HCT116 (cell line): ENCODE measurements at places on chromosomes 1 and 21. TPM values are rescaled to one million over a fixed set of nuclear protein-coding genes. Genes with fewer than 3 reads are reported as not detected.

DNA sequence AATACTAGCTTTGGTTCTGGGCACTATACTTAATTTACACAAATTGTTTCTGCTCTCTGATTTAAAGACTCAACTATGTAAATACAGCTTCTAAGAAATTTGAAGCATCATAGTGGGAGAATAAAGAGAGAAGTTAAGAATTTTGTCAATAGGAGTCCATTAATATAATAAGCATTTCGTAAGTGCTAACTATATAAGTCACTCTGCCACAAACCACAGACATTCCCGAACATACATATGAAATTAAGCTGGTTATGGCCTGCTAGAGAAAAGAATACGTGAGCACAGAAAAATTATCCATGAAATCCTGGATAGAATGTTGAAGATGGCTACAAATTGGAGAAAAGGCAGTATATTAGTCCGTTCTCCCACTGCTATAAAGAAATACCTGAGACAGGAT, 526.2 kb downstream of the MRPL39 start:
- DNase-seq: no peak

GRCh38 chr1:91171898-91172297, 150.1 kb upstream of the ZNF644 start:
- no peak for DNase-seq

GRCh38 chr1:97340951-97341350, 579.9 kb downstream of the DPYD start:
- DNase-seq: no peak

- no peak for DNase-seq
Observed at GRCh38 chr1:151611288-151611790, 511 bp upstream of the SNX27 start.

The OR6K3 gene
- not detected for total RNA-seq

DNA sequence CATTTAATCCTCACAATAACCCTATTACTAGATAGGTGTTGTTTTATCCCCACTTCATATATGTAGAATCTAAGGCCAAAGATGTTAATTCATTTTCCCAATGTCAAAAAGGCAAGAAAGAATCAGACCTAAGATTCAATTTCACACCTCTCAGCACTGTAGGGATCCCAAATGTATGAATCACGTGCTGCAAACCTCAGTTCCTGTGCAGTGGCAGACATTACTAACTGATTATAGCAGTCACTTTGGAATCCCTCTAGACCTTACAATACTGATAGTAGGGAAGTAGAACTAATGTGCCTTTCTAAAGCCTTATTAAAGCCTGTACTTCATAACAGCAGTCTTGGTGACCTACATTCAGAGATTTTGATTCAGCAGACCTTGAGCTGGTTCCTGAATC, 2.3 kb downstream of the C1orf87 start:
- DNase-seq: no peak

The PYHIN1 gene
- not detected for total RNA-seq

The NTMT2 gene
- not detected for total RNA-seq

The KIF14 gene
- 21.8 TPM for total RNA-seq

DNA sequence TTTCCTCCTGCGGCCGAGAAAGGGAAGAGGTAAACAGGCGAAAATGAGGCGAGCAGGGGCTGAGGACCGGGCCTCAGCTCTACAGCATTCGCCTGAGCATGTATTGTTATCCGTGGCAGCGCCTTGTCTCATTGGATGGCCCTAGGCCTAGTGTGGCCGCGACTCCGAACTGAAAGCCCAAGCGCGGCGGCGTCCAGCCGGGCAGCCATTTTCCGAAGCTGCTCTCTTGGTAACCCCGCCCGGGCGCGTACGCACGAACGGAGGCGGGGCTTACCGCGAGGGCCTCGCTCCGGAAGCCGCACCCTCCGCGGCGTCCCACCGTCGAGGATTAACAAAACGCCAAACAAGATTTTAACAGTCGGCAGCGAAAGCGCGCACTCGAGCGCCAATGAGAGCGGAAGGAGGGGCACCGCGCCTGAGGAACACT, 797 bp upstream of the USP1 start:
- DNase-seq: no peak

The NHLH1 gene
- total RNA-seq: 0.12 TPM

DNA sequence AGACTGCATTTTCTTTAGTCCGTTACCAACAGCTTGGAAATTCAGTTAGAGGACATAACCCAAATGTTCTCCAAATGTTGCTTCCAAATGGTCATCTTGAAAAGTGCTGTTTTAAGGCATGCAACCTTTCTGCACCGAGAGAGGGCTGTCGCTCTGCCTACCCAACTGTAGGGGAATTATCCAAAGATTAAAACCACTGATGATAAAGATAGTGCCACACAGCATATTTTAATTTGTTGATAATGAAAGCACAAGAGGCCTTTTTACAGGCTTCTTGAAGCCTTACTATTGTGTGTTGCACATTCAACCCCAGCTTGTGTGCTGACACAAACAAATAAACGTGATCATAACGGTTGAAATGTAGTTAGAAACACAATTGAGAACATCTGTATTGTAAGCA, 121.5 kb downstream of the LMO4 start:
- no peak for DNase-seq

The SHISA4 gene
- 15.2 TPM for total RNA-seq

The SH3BGR gene
- 4.8 TPM for total RNA-seq

GRCh38 chr1:23634518-23634839, 57.1 kb upstream of the RPL11 start:
- DNase-seq: no peak

GRCh38 chr1:110890474-110891196, 17.7 kb downstream of the CD53 start:
- no peak for DNase-seq

GRCh38 chr1:81233591-81233990, 567.1 kb upstream of the ADGRL2 start:
- no peak for DNase-seq

The C1QB gene
- total RNA-seq: 0.32 TPM

The TMPRSS15 gene
- total RNA-seq: not detected

- no peak for DNase-seq
Observed at GRCh38 chr1:191953526-191953925, 204.7 kb upstream of the RGS18 start.

The CYP4Z1 gene
- not detected for total RNA-seq

DNA sequence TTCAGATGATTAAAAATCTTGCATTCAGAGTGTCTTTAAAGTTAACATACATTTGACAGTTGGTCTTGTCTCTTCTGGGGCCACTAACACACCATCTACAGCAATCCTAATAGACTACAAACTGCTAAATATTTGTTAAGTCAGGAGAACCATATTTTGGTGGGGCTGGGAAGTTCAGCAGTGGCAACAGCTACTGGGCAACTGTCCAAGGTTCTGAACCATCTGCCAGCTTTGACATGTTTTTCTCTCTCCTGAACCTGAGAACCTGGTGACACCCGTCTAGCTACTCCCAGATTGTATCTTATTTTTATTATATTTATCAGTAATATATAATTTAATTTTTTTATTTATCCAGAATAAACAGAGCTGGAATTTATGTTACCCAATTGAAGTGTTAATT, 199.0 kb upstream of the DPYD start:
- DNase-seq: no peak

The LORICRIN gene
- not detected for total RNA-seq

DNA sequence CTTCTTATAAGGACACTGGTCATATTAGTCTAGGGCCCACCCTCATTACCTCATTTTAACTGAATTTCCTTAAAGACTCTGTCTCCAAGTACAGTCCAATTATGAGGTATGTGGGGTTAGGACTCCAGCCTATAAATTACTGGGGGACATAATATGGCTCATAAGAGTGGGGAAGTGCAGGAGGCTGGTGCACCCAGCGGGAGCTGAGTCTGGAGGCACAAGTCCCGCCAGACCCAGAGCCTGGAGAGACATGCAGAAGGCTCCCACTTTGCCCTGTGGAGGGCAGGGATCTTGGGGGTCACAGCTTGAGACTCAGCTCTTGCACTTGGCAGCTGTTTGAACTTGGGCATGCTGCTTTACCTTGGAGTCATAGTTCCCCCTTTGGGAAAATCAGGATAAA, 250.4 kb downstream of the RHOU start:
- DNase-seq: no peak

DNA sequence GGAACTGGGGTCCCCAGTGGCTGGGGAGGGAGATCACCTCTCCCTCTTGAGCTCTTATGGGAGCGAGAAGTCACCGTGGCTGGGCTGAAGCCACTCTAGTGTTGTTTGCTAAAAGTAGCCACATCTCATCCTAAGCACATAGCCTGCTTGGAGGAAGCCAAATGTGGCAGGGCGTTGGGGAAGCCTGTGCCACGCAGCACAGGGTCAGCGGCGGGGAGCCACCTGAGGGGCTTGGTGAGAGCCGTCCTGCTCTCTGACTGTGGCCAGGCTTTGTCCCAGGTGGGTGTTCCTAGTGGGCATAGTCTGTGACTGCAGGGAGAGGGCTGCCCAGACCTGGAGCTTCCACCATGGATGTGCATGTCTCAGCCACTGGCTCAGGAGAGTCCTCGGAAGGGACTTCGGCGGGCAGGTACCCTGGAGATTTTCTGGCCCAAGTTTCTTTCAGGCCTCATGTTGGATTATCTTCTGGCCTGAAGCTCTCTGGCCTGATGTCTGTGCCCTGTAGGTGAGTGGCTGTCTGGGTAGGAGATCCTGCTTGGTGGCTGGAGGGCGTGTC, 38.9 kb downstream of the MORN1 start:
- DNase-seq: no peak

The COL9A2 gene
- total RNA-seq: 2.4 TPM

DNA sequence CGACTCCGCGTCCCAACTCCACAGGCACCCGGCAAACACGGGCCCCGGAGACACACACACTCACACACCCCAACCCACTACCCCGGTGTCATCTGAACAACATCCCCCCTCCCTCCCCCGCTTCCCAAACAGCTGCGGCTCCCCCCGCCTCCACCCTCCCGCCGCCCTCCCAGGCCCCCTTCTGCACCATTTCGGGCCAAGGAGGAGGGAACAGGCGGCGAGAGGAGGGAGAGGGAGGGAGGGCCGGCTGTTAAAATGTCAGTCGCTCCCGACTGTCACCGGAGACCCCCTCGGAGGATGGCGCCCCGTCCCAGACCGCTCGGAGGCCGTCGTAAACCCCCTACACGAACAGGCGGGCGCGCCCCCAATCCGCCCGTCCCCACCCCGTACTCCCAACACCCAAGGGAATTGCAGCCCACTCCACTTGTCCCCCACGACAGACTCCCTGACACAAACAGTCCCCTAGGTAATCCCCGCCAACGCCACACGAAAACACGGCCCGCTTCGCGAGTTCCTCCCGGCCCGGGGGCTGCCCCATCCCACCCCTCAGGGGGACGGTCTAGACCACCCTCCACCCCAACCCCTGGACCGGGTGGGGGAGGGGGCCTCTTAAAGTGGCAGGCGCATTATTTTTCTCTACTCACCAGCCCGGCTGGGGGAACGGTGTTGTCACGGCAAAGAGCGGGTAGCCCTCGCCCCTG, 583 bp downstream of the MEF2D start:
- DNase-seq: no peak

- no peak for DNase-seq
Observed at GRCh38 chr1:219031809-219032208, 141.9 kb upstream of the LYPLAL1 start.

The SHE gene
- total RNA-seq: not detected

GRCh38 chr21:33451634-33452071, 28.1 kb downstream of the TMEM50B start:
- no peak for DNase-seq

DNA sequence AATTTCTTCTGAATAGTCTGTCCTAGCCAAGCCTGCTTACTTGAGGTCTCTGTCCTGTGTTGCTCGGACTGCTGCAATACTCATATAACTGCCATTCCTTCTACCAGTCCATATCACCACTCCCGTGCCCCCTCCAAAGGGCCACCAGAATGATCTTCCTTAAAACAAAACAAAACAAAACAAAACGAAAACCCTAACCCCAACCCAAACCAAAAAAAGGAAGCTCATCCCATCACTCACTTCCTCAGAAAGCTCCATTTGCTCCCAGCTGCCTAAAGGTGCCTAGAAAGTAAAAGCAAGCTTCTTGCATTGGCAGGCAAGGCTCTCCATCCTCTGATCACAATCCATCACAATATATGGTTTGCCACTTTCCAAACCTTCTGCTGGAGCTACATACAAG, 20.3 kb downstream of the USP24 start:
- DNase-seq: no peak

DNA sequence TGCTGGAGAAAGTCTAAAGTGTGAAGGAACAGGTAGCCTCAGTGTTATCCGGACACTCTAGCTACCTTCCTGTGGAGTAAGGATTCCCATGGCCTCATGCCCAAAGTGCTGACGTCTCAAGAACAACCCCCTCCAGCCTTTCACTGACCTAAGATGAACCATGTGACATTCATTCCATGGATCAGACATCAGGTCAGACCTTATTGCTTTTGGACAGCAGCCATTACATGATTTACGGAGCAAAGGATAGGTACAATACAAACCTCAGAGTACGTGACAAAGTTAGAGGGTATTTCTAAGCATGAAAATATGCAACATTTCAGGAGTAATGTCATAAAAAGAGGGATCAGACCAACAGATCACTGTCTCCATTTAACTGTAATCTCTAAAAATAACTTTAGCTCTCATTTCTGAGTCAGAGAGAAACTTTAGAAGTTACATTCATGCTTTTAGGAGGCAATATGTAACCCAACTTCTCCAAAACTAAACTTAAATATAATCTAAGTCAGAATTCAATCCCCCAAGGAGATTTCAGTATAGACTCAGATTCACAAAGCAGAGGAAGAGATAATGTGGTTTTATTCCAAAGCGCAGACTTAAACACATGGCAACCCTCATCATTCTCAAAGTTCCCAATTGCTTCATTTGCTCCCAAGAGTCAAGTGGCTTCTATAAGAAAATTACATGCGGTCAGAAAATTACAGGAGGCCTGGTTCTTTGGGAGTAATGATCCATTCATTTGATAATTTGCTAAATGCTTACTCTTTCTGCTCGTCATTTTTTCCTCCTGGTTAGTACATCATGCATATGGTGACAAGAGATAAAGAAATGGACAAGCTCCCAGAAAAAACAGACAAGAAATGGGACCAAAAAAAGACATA, 280.4 kb downstream of the SETD4 start:
- DNase-seq: no peak

The RIMS3 gene
- 9.0 TPM for total RNA-seq

- no peak for DNase-seq
Observed at GRCh38 chr21:28725396-28725795, 267.3 kb downstream of the LTN1 start.

The ZMYND12 gene
- total RNA-seq: 0.25 TPM

DNA sequence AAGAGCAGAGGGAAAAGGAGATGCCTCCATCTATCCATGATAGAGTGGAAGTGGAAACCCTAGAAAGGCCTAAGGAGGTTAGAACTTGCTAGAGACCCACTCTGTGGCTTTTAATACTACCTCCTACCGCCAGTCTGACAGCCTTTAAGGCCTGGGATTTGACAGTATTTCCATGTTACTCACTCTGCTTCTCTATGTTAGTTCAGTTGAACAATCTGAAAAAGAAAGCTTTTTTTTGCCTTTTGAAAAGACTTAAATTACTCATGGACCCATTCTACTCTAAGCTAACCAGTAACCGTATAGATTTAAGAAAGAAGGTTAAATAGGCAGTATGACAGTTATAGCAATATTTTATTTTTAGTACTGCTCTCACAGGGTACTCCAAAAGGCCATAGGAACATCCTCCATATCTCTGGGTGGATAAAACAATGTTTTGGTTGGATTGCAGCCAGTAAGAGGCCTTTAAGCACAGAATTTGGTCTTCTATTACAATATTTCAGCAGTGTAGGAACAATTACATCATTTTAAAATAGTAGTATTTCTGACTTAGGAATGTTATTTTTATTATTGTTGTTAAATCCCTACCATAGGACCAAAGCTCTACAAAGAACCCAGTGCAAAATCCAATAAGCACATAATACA, 15.9 kb upstream of the GPR25 start:
- no peak for DNase-seq
